ENCODE measurements at places on chromosomes 1 and 21.
A peak's percentile ranks its signal among the peaks of the same experiment; 100 is the strongest.

DNA sequence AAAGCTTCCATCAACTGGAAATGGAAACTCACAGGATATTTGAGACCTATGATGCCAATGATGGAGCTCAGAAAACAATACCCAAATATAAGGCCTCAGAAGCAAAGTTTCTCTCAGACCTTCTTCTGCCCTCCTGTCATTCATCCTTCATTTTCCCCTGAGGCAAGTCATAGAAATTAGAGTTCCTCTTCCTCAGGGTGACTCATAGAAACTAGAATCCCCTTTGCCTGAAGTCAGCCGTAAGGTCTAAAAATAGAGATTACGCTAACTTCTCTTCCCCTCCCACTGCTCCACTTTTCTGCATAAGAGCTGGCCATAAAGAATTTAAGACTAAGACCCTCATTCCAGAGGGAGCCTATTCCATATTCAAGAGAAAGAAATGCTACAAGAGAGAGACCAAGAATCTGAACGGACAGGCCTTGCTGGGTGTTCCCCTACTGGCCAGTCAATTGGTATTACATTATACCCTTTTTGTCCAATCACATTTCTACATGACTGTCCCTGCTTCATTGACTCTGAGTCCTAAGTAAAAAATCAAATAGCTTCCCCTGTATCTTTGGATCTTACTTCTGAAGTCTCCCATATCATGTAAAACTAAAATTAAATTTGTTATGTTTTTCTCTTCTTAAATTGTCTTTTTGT, 994.9 kb downstream of the ADGRL2 start:
- no peak for DNase-seq

DNA sequence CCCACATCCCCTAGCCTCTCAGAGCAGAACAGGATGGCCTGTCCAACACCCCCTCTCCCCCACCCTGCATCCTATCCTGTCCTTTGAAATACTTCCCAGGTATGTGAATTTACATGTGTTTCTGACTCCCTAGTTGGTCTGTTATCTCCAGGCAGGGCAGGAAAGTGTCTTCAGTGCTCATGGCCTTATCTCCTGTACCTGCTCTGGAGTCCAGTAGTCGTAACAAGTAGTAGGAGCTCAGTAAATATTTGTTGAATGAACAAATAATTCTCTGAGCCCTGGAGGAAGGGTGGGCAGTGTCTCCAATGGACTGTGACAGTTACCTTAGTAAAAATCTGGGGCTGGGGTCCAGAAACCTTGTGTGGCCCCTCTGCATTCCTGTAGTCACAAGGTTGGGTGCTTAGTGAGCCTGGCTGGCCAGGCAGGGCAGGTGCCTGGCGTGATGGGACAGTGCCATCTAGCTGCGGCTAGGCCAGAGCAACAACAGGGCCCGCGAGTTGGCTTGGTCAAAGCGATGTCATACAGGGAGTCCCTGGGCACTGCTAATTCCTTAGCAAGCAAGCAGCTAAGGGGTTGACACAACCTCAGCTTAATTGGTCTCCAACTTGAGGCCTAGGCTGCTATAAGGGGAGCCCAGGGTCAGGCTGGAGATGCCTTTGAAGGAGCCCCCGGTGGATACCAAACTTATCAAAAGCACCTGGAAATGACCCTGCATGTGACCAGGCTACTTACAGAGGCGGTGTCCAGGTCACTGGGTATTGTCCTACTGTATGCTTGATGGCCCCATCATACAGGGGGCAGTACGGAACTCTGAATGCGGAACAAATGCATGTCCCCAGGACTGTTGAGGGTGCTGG, 89.0 kb upstream of the PPM1J start:
- no peak for DNase-seq

DNA sequence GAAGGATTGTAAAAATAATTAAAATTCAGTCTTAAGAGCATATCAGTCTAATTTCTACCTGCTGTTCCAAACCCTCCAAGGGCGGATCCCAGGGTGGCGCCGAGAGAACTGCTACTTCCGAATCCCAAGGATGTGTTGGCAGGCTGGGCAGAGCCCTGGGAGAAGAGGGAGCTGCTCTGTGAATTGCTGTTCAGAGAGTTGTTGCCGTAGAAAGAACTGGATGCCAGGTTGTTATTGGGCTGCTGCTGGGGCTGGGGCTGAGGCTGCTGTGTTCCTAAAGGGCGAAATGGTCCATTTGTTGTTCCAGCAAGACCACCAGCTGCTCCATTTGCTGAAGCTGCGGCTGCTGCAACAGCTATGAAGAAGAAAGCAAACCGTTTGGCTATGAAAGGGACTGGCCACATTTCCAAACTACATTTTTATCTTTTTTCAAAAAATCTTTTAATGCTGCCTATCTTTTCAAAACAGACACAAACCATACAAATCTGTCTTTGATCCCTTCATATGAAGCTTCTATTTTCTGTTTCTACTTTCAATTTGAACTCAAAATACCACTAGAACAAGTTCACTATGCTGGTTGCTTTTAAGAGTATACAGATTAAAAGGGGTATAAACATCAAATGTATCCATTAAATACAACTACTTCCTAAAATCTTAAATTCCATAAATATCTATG, 57.5 kb upstream of the SDC3 start:
- no peak for DNase-seq

GRCh38 chr1:20540281-20540680, 12.1 kb upstream of the FAM43B start:
- no peak for DNase-seq

DNA sequence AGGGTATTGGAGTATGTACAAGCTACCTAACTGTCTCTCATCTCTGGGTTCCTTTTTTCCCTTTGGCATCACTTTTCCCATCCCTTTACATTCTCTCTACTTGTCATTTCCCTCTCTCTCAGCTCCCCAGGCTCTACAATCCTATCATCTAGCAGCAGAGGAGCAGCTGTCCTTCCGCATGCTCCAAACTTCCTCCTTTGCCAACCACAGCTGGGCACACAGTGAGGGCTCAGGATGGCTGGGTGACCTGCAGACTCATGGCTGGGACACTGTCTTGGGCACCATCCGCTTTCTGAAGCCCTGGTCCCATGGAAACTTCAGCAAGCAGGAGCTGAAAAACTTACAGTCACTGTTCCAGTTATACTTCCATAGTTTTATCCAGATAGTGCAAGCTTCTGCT, 561 bp downstream of the CD1E start:
- no peak for DNase-seq

GRCh38 chr1:230231774-230232145, 164.7 kb downstream of the GALNT2 start:
- DNase-seq, result no peak

DNA sequence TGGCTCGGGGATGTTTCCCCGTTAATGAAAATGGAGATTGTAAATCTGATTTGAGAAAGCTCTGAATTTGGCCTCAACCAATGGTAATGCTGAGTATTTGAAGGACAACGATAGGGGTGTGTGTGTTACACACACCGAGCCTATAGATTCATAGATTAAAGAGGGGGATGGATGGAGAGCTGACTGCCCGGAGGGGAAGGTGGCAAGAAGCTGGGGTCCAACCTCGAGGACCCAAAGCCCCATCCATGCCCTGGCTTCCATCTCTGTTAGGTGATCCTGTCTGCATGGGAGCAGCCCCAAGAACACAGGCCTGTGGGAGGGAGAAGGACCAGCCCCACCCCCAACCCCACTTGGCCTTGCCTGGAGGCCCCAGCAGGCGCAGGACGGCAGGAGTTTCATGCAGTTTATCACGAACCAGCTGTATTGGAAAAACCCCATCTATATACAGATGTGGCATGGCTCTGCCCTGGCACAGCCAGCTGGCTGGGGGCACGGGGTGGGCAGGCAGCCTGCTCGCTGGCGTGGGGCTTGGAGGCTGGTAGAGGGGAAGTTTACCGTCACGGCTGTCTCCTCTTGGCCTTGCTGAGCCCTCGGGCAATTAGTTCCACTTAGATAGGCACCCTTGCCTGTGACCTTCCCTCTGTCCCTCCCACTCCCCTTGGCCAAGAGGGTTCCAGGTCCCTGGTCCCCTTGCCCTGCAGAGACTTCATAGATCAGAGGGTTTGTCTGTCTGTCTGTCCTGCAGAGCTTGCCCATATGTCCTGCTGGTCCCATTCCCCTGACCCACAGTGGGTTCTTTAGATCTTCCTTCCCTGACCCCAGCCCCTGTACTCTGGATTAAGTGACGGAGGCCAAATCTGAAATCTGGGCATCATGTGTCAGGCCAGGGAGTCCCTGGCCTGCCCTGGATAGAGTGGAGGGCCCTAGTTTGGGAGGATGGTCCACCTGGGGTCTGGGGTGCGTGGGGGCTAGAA, 3.0 kb downstream of the HSPB7 start:
- DNase-seq, result no peak

GRCh38 chr1:224182057-224182865, 779 bp upstream of the DEGS1 start:
- DNase-seq, result peak; percentile 39

DNA sequence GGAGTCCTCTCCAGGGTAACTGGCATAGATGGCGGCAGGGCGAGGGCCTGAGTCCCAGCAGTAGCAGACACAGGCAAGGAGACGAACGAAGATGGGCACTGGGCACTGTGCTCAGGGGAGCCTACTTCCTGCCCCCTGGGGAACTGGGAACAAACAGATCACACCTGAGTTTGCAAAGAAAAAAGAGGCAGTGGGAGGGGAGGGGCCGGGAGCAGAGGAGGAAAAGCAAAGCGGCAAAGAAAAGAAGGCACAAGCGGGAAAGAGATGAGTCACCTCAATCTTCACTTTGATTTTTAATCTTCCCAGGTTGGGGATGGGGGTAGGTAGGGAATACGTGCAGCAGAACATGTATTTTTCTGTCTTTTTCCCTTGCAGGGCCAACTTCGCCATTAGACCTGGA, 44.0 kb downstream of the ZSCAN20 start:
- DNase-seq, result no peak

- DNase-seq, result no peak
Measured at GRCh38 chr1:159849626-159850366, 12.7 kb downstream of the VSIG8 start.
